ENCODE measurements at places on chromosomes 3 and 15.
A peak's percentile ranks its signal among the peaks of the same experiment; 100 is the strongest.

- no peak for DNase-seq
Measured at GRCh38 chr3:129207479-129207878, 23.8 kb upstream of the CNBP start.

DNA sequence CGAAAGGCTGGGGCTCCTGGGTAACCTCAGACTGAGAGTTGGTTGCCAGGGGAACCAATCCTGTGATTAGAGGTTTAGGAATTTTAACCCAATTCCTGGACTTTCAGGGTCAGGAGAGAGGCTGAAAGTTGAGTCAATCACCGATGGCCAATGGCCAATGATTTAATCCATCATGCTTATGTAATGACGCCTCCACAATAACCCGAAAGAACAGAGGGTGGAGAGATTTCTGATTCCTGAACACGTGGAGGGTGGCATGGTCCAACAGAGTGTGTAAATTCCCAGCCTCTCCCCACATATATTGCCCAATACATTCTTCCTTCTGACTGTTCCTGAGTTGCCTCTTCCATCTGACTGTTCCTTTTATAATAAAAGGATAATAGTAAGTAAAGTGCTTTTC, 137.2 kb upstream of the CBLB start:
- no peak for DNase-seq

- DNase-seq: no peak
Measured at GRCh38 chr3:100844063-100844936, 135.0 kb downstream of the TFG start.

DNA sequence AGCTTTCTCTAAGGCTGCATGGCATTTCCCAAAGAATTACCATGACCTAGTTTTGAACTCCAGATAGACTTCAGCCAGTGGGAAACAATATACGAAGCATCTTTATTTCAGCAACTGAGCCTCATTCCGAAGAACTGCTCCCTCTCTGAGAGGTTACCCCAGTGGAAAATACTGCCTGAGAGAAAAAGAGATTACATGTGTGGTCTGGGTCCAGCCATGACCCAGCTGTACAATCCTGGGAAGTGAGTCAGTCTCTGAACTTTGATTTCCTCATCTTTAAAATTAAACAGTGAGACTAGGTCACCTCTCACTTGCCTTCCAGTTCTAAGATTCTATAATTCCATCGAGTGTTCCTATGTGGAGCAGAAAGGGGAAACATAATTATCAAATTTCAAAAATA, 42.4 kb downstream of the TNIK start:
- no peak for DNase-seq

DNA sequence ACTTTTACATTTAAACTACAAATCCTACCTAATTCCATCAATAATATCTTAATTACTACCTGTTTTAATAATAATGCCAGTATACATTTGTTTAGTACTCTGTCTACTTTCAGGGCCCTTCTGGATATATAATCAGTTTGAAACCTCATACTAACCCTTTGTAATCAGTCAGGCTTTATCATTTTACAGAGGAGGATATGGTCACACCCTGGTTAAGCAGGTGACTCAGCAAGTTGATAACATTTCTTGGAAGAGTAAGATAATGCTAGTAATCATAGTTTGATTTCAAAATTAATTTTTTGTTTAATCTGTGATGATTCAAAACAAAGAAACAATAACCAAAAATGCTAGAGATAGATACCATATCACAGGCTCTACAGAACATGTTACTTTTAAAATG, 208.2 kb upstream of the MANF start:
- no peak for DNase-seq

- DNase-seq: no peak
Measured at GRCh38 chr3:41301548-41301947, 102.2 kb downstream of the CTNNB1 start.

- DNase-seq: peak; percentile 47
Measured at GRCh38 chr3:130779031-130779430, 32.4 kb upstream of the PIK3R4 start.

DNA sequence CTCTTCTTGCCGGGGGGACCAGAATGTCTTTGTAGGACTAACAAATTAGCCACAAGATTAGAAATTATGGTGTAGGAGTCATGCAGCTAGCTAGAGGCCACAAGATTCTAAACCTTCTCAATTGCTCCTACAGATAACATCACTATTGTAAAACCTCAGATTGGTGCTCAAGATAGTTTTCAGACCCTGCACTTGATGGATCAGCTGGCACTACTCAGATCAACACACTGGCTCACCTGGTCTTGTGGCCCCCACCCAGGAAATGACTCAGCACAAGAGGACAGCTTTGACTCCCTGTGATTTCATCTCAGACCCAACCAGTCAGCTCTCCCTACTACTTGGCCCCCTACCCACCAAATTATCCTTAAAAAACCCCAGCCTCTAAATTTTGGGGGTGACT, 124.1 kb upstream of the RASGRP1 start:
- DNase-seq: no peak

- no peak for DNase-seq
Measured at GRCh38 chr3:102593812-102594602, 159.2 kb downstream of the ZPLD1 start.

- DNase-seq: no peak
Measured at GRCh38 chr15:49110158-49110944, 45.0 kb downstream of the COPS2 start.

DNA sequence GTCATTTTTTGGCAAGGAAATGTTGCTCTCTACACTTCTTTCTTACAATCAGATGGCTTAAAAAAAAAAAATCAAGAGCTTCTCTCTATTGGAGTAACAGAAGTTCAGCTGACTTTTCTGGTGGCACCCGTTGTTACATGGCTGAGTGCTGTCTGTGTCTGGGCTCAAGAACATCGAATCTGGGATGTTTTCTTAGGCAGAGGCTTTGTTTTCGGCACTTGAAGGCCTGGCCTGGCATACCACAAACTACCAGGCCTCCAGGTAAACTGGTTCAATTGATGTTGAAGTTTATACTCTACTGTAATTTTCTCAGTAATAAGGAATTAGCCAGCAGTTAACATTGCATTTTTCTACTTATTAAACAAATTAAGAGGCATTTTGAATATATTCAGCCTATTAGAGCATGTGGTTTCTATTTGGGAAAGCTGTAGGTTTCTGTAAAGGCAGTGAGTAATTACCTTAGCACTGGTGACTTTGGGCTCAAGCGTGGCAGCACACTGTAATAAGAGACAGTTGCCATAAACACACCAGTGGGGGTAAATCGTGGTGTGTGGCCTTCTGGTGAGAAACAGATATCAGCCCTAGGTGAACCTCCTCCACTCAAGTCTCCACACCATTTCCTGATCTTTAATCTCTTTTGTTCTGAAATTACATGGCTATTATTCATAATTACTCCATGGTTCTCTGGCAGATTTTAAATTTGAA, 544.7 kb downstream of the MECOM start:
- DNase-seq: no peak

- DNase-seq: no peak
Measured at GRCh38 chr3:4908433-4909156, 70.6 kb upstream of the BHLHE40 start.

DNA sequence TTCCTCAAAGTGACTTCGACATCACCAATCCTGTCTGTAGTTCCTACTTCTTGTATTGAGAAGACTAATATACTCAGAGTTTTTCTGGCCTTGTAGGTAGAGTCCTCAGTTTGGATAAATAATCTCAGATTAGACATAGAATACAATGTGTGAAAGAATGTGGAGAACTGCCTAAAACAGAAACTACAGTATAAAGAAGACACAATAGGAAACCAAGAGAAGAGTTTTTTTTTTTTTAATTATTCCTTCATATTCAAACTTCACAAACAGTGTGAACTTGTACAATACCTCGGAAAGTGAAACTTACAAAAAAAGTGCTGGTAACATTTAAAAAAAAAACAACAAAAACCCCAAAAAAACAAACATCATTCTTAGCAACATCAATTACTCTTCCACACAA, 20.5 kb downstream of the TIGIT start:
- no peak for DNase-seq

DNA sequence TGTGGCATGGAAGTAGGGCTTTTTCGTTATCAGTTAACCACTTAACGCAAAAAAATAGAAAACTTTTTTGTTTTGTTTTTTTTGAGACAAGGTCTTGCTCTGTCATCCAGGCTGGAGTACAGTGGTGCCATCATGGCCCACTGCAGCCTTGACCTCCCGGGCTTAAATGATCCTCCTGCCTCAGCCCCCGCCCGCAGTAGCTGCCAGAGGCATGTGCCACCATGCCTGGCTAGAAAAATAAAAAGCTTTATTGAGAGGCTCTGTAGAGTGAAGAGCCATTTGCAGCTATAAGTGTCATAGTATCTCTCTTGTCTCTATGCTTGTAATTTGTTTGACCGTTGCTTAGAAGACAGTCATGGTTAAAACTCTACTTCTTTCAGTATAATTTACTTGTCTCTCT, 13.5 kb downstream of the PPP4R2 start:
- no peak for DNase-seq

GRCh38 chr3:183427196-183427875, 1.1 kb downstream of the MCF2L2 start:
- no peak for DNase-seq

DNA sequence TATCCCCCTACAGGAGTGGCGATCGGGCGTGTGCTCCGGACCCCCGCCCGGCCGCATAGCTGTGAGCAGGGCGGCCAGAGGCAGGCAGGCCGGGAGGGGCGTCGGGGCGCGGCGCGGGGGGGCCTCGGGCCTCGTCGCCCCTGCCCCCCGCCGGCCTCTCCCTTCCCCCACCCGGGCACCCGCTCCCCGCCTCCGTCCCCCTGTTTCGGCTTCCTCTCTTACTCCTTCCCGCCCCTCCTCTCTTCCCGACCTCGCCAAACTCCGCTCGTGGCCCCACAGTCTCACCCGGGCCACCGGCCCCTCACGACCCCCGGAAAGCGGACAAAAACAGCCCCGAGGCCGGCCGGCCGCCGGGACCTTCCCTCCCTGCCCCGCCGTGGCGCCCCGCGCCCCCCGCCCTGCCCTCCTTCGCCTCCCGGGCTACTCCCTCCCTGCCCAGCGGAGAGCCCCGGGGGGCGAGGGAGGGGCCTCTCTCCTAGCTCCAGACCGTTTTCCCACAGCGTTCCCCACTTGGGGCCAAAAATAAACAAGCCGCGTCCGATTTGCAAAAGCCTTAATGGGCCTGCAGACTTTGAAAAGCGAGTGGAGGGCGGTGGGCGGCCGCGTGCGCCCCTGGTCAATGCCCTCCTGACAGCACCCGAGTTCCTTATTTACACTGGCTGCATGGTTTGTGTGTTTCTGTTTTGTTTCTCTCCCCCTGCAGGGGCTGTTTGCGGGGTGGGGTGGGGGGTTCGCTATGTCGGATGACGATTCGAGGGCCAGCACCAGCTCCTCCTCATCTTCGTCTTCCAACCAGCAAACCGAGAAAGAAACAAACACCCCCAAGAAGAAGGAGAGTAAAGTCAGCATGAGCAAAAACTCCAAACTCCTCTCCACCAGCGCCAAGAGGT, 1.0 kb downstream of the UBE2E1 start:
- DNase-seq: no peak

DNA sequence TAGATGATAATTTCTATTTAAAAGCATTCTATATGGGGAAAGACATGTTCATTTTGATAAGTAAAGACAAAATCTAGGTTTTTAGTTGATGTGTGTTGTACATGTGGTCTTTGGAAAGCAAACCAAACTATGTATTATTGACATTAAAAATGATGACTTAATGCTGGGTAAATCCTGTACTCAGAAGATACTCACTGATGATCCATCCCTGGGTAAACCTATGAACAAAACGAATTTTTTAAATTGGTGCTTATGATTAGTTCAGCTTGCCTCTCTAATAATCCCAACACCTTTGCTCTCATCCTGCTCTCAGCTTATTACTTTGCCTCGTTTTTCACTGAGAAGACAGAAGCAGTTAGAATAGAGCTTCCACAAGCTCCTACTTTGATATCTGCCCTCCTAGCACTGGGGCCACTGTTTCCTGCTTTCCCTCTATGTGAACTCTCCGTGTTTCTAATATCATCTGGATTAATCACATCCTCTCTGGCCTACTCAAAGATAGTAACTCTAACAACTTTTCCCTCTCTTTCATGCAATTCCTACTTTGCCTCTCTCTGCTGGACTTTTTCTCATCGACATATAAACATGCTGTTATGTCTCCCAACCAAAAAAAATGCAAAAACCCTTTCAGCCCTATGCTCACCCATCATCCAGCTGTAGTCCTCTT, 29.3 kb downstream of the RARRES1 start:
- DNase-seq: no peak

DNA sequence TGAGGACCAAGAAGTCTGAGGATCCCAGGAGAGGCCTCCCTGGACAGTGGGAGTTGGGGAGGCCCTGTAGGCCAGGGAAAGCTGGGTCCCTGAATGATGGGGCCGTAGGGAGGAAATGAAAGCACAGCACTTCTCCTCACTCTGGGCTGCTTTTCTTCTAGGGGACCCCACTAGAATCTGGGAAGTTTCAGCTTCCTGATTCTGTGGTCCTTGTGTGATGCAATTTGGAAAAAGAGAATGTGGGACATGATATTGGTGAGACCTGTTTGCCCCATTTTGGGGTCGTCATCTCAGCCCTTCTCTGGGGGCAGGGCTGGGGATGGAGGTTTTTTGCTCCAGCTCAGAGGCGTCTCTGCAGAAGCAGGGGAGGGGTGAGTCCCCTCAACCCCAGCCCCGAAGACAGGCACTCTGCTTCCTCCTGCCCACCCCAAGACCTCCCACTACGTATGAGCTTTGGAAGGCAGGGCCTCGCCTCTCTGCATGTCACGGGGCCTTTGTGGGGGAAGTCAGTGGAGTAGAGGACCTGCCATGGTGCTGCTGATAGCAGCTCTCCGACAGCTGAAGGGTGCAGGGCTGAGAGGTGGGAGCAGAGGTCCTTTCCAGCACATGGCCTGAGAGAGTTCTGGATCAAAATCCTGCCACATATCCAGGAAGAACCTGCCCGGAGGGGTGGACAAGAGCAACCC, 1.5 kb upstream of the SNX22 start:
- no peak for DNase-seq

DNA sequence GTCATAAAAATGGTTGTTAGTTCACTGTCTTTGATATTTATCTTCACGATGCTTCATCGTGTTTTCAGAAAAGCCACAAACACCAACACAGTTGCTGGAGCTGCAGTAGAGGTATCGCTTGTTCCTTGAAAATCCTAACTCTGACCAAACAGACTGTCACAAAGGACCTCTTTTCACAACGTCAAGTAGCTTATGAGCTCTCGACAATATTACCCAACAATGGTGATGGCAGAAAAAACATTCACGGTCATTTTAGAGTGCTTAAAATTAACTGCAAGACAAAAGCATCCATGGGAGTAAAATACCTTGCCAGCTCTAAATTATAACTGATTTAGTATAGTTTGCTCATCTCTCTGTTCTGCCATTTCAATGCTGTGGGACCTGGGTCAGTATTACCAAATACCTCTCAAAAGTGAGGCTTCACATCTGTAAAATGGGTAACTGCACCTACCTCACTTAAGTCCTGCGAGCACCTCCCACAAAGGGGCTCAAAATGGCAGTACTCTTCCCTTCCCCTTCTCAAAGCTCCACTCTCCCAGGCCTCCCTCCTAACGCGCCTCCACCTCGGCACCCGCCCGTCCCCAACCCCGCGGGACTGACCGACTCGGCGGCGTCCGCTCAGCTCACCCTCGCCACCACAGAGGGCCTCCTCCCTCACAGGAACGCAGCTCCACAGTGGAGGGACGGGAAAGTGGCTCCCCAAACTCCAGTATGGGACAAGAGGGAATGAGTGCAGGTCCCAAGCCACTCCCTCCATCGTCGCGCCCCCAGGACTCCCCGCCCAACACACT, 546 bp downstream of the TRIM59 start:
- DNase-seq: no peak

GRCh38 chr3:182436547-182436946, 356.8 kb upstream of the ATP11B start:
- peak; percentile 29 for DNase-seq
